ENCODE measurements at places on chromosomes 6 and 20. TPM values are rescaled to one million over a fixed set of nuclear protein-coding genes. Genes with fewer than 3 reads are reported as not detected.

MOXD1 gene
- 9.0 TPM for polyA plus RNA-seq

NKAPL gene
- polyA plus RNA-seq: not detected

UST gene
- polyA plus RNA-seq: 7.0 TPM

FAXC gene
- 8.3 TPM for polyA plus RNA-seq

BPIFB2 gene
- polyA plus RNA-seq: 0.30 TPM

DNA sequence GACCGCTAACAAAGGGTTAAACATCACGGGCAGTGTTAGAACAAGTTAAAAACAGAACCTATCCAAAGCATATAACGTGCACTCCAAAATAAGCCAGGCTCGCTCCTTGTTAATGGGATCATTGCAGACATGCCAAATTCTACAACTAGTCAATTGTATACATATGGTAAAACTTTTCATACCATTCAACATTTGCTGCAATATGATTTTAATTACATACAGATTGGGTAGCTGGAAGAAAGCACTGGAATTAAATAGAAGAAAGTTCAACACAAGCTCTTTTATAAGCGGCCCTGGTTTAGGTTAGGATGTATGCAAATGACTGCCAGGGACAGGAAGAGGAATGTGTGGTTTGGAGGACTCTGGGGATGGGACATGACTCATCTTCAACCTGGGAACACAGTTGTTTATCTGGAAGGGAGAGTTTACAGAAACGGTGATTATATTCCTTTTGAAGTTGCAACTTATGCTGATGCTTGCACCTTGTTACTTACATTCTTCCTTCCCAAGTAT lies 62.5 kb upstream of the TIAM2 start:
- DNase-seq: peak; percentile 47

- DNase-seq: no peak
Measured at GRCh38 chr20:39903806-39904465, 785.1 kb downstream of the MAFB start.

DNA sequence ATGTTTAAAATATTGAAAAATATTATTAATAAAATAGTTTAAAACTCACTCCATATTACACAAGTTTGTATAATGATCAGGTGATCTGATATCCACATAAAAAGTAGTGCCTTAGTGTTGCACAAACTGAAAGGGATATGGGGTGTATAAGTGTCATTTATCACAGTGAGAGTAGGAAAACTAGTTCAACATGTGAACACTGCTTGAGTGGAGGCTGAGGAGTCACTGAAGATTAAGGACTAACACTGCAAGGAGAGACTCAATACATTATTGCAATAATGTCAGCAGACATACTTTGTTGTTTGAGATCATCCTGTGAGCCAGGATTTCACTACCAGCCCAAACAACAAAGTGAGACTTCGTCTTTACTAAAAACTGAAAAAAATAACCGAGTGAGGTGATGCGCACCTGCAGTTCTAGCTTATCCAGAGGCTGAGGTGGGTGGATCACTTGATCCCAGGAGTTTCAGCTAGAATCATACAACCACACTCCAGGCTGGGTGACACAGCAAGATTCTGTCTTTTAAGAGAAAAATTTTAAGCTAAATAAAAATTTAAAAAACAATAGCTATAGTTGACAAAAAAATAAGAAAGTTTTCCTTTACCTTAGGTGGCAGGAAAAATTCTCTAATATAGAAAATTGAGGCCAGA lies 2.4 kb upstream of the KHDC1L start:
- no peak for DNase-seq

DNA sequence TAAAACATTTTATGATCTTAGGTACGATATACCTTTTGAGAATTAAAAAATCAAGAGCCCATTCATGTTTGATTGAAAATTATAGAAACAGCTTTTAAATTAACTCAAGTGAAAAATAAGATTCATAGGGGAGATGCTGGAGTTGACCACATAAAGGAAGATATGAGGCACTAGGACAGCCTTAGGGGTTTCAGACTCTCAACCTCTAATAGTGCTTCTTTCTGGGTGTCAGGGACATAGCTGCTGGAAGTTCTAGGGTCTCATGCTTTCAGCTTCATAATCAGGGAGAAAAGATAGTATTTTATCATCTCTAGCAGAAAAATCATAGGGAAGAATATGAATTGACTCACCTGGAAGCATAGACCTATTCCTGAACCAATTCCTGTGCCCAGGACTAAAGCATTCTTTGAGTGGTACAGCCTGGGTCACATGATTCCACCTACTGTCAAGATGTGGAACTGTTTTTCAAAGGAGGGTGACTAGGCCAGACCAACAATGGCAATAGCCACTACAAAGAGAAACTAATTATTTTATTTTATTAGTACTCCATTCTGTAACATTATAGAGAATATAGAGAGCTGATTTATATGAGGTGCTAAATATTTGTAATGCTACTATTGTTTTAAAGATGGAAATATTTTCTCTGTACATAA lies 27.8 kb upstream of the CENPW start:
- DNase-seq: peak; percentile 14

- DNase-seq: peak; percentile 39
Measured at GRCh38 chr6:100099189-100100074, 105.4 kb upstream of the MCHR2 start.

DNA sequence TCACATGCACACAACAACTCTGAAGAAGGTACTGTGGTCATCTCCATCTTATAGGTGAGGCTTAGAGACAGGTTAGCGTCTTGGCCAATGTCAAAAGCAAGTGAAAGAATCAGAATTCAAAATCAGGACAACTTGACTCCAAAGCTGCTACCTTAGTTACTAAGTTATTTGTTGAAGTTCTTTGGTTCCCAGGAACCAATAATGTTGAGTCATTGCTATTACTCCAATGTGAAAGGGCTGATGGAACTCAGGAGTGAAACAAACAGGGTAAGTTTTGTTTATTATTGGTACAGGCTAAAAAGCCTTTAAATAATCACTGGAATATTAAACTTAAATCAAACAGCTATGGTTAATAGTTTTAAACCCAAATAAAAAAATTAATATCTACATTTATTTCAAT lies 111.1 kb downstream of the PDSS2 start:
- DNase-seq: no peak

DNA sequence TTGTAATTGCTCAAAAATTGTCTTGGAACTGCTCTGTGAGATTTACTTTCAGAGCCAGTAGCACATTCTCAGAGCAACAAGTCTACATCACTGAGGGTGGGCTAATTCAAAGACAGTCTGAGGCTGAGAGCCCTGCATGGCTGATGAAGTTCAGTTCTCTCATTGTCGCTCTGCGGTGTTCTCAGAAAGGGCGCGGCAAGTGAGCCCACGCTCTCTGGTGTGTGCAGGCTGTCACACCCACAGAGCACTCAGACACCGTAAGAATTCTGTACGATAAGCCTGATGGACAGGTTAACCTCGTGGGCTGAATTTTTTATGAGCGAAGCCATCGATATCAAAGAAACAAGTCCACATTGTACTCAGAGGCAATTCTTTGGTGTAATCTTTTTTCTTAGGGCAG lies 557.8 kb downstream of the HACE1 start:
- no peak for DNase-seq

DNA sequence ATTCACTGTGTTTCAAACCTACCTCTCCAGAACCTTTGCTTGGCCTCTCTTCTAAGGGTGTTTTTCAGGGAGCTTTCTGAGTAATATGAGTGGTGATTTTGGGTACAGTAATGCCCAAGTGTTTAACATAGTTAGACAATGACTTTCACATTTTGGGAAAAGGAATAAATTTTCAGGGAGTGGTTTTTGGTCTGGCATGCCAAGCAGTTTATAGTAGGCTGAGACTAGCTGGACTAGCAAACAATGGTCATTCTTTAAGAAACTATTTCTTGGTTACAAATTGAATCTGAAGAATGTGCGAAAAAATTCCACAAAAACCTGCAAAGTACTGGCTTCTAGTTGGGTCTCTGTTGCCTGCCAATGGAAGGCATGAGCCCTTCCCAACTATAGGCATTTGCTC lies 15.4 kb downstream of the FNDC1 start:
- DNase-seq: no peak

DNA sequence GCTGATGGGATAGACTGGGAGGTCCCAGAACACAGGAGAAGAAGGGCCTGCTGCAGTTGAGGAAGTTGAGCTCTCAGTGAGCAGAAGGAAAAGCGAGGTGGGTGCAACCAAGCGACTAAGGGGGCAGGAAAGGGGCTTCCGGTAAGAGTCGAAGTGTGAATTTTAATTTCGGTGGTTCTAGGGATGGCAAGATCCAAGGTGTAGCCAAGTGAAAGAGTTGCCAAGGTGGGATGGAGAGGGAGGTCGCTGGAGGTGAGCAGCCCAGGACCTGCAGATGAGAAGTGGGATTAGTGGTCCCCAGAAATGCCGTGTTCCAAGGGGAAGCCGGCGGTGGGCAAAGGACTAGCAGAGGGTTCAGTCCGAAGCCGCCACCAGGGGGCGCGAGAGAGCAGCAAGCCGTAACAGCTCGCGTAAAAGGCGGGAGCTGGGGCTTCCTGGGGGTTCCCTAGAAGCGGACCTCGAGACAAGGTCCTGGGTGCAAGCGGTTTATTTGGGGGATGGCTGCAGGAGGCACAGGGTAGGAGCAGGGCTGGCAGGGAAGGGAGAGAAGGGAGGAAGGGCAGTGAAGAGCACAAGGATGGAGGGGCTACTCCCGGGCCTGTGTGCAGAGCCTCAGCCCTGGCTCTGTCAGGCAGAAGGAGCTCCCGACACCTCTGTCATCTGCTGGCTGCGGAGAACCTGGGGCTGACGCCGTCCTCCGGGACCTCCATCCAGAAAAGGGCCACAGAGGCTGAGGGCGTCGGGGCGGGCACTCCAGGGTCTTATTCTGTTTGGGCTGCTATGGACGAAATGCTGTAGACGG lies 103.6 kb downstream of the PAX1 start:
- peak; percentile 73 for DNase-seq

All from hepatocyte (in vitro differentiated cells).